ENCODE measurements at places on chromosomes 5 and 9.

- DNase-seq = no peak
Measured at GRCh38 chr5:172862165-172862801, 28.2 kb downstream of the ERGIC1 start.

- no peak for DNase-seq
Measured at GRCh38 chr5:135393691-135394090, 5.3 kb downstream of the MACROH2A1 start.

DNA sequence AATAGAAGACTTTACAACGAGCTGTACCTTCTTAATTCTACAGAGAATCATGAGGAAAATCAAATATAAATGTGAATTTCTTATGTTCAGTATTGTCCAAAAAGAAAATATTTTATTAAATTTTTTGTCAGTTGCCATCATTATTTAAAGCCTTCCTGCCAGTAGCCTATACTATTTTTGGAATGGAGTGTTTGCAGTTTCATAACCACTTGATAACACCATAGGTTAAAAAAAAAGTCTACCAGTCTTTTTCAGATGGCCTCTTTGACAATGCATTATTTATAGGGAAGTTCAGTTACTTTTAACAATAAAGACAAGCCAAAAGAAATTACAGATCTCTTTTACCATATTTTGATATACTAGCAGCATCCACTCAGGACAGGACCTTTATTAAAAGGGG is 80.3 kb upstream of the CCDC152 start:
- DNase-seq = no peak

DNA sequence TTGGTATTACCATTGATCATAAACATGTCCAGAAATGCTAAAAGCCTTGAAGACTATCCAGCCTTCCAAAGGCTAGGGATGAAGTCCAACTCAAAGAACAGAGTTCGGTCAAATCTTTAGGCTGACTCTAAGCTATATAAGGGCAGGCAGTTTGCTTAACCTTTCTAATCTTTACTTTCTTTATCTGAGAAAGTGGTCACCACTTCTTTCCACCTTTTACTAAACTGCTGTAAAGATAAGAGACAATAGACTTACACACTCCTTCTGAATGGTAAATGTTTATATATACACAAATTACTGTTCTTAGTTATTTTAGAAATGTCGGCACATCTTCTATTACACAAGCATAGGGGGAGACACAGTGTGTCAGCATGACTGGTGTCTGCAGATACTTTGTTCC is 100.4 kb downstream of the NREP start:
- DNase-seq = no peak

DNA sequence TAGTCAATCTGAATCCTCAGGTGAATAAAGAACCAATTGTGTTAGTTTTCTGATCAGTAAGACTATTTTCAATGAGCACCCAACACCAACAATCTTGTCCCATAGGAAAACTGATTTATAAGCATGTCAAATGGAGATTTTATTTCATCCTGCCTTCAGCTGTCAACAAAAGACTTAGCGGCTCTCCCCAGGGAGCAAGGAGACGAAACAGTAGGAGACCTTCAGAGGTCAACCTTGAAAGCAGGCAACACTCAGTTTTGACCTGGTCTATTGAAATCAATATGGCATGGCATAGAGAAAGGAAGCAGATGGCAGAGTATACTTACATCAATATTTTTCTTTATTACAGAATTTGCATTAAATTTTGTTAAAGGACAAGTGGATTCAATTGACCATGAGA is 34.1 kb downstream of the ZNF622 start:
- no peak for DNase-seq

DNA sequence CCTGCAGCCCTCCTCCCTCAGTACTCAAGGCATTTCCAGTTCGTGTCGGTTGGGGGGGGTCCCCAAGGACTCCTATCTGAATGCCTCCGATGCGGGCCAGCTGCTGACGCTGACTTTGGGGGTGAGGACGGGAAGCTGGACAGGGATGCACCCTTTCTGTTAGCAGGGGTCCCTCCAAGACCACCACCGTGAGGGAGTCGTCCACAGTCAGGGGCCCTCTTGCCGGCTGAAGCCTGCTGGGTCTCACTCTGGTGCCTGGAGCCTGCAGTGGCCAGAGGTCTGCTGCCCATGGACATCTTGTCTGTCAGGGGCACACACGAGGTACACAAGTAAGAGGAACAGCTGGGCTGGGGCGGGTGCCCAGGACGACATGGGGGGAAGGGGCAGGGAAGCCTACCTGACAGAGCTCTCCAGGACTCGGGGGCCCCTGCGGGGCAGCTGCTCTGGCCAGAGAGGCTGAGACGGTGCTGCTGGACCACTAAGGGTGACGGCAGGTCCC is 9.1 kb upstream of the ZDHHC11 start:
- DNase-seq = no peak

- no peak for DNase-seq
Measured at GRCh38 chr9:18111146-18111545, 362.8 kb upstream of the ADAMTSL1 start.

- DNase-seq = no peak
Measured at GRCh38 chr5:74149395-74149794, 491.1 kb downstream of the ENC1 start.

DNA sequence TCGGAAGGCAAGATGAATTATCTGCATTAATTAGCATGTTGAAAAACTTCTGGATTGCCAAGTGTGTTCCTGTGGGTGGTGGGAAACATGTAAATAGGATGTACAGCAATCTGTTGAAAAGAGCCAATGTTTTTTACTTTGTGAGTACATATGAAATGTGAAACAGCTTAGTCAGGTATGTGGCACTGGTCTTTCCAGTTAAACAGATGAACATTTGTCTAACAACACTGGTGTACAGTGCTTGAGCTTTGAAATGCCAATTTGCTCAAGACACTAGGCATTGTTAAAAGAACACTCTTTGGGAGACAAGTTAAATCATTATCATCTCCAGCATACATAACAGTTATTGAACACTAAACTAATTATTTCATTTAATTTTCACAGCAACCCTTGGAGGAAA is 107.3 kb upstream of the SLC24A2 start:
- no peak for DNase-seq

GRCh38 chr5:16871746-16872339 is 64.2 kb downstream of the MYO10 start:
- DNase-seq = no peak

DNA sequence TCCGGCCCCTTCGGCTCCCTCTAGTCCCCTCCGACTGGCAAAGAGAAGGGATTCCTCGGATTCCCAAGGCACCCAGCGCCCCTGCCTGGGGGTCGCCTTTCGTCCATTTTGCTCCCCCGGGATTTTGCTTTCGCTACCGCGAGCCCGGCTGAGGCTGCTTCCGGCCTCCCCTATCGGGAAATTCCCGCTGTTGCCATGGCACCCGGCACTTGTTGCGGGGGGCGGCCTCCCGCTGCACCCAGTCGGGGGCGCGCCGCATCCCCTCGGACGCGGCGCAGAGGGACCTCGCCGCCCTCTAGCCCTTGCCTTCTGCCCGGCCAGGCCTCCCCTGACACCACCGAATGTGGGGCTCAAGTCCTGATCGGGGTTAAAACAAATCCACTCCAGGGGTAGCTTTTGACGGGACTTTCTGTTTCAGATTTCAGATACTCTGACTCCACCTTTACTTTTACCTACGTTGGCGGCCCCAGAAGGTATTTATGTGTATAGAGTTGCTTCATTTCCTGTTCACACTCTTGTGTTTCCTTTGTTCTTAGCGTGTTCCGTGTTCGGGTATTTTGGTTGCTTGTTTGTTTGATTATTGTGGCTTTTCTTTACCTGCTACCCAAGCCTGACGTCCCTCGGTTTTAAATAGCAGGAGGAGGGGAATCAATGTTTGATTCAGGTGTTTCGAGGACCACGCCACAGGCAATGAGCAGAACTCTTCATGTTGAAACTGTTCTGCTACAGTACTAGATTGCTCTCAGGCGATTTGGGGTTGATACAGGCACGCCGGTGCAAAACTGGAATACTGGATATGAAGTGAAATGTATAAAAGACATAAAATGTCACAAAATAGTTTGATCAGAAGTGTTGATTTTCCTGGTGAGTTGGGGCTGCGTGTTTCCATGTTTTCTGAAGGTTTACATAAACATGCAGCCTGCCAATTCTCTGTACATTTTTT is 1.5 kb downstream of the PARP8 start:
- peak; percentile 93 for DNase-seq

- DNase-seq = no peak
Measured at GRCh38 chr5:160926428-160926827, 74.4 kb upstream of the ATP10B start.

GRCh38 chr9:34139477-34140146 is 13.1 kb upstream of the DCAF12 start:
- no peak for DNase-seq

GRCh38 chr5:113235884-113236283 is 198.9 kb downstream of the TSSK1B start:
- no peak for DNase-seq

- no peak for DNase-seq
Measured at GRCh38 chr5:174410716-174411478, 313.5 kb upstream of the MSX2 start.

- no peak for DNase-seq
Measured at GRCh38 chr9:456365-456764, 241.7 kb downstream of the DOCK8 start.

GRCh38 chr9:113360242-113360842 is 11.0 kb downstream of the BSPRY start:
- no peak for DNase-seq

- no peak for DNase-seq
Measured at GRCh38 chr9:38344566-38345324, 47.8 kb upstream of the ALDH1B1 start.

DNA sequence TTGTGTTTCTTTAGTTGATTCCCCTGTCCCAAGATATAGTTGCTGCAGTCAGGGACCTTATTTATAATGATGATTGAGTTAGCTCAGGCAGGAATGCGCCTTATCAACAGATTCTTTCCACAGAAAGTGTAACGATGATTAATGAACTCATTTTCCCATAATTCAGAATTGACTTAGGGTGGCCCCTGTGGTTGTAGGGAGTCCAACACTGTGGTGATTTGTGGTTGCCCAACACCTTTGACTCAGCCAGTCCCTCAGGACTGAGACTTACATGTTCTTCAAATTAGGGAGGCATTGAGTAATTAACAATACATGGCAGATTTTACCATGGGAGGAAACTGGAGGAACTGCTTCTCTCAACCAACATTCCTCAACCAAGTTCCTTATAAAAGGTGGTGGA is 221.9 kb downstream of the GABRG2 start:
- DNase-seq = no peak

DNA sequence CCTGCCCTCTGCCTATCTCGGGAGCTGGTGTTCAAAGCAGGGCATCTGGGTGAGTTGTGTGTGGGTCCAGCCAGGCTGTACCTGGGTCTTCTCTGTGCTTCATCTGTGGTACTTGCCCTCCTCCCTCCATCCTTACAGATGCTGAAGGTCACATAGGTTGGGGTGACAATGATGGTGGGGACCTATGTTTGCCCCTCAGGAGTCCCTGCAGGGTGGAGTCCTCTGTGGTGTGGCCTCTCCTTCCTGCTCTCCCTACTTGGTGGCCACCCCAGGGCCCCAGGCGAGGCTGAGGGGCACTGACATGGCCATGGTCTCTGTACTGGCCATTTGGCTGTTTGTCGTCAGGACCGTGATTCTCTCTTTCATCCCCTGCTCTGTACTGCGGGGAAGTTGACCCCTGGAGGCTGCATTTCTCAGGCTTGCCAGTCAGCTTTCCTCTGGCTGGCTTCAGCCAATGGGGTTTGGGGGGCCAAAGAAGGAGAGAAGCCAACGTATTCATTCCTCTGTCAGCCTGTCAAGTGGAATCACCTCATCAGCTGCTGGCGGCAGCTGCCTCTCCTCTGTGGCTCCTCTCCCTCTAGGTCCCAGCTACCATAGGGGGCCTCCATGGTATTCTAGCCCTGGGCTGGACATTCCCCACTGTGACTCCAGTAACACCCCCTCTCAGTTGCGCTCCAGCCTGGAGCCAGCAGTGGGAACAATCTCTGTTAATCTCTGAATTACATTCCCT is 4.6 kb downstream of the DCANP1 start:
- no peak for DNase-seq

Measured in CD8-positive, alpha-beta memory T cell (primary cell).